Effector memory CD8-positive, alpha-beta T cell (primary cell): ENCODE measurements at places on chromosomes 4 and X.

- no peak for DNase-seq
These were observed 2.2 kb downstream of the BTK start for GRCh38 chrX:101383679-101384205.

DNA sequence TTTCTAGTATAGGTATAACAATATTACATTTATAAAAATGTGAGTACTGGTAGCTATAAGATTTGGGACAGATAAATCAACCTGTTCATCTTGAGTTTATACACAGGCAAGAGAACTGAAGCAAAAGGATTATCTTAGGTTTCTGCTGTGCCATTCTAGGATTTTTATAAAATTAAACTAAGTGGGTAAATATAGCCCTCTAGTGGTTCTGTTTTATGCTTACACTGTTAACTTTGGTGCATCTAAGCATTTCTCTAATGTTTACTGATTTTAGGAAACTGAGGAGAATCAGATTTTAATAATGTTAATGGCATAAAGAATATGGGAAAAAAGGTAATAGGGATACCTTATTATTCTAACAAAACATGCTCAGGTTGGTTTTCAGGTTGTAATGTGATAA is 1.1 kb upstream of the RRH start:
- no peak for DNase-seq

GRCh38 chr4:86386817-86387415 is 27.1 kb upstream of the MAPK10 start:
- DNase-seq, result no peak

DNA sequence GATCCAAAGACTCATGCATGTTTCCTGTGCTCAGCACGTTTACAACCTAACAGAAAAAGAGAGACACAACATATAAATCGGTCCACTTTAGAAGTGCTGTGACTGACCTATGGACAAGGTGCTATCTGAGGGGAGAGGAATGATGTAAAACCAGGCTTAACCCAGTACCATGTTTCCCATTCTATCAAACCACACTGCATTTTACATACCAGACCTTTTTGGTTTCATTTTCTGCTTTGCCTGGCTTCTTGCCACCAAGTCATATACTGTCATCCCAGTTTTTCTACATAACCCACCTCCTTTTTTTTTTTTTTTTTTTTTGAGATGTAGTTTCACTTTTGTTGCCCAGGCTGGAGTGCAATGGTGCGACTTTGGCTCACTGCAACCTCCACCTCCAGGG is 82.2 kb downstream of the KLF8 start:
- no peak for DNase-seq

DNA sequence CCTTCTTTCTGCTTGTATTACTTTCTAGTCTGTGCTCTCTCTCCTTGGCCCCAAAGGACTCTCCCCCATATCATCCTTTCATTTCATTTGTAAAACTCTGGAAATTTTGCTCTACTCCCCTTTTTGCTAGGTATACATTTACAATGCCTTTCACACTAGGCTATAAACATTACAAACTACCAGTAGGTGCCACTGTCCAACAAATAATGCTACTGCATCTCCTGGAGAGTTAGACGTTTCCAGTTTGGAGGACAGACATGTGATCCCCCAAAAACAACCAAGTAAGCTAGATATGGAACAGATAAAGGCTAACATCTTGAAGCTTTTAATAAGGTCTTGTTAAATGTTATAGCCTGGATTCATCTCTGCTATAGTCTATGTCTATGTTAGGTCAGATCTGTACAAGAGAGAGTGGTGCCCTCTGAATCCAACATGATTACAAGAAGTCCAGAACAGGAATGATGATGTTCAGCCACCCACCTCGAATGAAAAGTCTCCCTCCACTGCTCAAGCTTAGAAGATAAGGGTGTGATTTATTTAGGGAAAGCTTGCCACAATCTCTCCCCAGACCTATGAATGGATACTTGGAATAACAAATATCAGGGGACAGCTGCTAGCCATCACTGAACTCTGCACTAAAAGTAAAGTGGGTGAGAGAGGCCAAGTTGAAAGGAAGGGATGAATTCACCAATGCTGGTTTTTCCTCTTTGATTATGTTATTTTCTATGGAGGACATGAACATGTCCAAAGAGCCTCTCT is 14.3 kb downstream of the CBR4 start:
- DNase-seq, result no peak

DNA sequence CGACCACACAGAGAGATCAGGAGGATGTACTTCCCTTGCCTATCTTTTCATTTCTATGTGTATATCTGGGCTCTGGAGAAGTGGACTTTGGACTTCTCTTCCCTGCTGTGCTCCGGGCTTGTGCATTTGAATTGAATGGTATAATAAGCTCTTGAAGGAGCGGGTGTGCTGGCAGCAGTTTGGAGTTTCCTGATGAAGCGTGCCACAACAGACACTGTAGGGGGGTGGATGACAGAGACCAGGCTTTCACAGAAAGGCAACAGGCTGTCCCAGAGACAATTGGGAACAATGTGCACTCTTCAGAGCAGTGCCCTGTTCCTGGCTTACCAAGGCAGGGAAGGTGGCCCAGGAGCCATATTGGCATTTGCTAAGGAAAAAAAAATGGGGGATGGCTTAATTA is 170.1 kb downstream of the FRMPD4 start:
- DNase-seq, result no peak

DNA sequence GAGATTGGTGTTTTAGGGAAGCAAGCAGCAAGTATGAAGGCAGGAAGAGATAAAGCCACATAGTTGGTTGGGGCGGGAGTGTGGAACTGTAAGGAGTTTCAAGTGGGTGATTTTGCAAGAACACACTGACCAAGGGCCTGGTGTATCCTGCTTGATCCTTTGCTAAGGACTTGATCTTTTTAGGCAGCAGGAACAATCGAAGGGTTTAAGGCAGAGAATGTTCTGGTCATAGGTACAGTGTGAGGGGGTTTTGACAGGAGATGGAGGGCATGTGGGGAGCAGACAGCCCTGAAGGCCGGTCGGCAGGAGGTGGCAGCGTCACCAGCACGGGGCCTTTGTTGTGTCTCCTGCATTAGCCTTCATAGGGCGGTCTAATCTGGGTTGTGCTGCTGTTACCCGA is 54.7 kb downstream of the FAM193A start:
- no peak for DNase-seq

DNA sequence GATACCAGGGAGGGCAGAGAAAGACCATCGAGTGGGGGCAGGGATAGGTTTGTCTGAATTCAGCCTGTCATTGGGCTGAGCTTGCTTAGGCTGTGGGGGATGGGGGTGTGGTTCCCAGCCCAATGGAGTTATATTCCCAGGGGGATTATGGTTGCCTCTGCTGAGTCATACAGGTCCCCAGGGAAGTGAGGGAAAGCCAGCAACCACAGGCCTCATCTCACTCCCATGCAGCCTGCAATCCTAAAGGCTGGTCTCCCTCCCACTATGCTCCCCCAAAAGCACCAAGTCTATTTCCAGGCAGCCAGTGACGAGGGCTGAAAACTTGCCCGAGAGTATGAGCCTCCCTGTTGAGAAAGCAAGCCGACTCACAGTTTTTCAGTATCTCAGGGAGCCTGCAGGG is 39.3 kb downstream of the AFM start:
- no peak for DNase-seq

GRCh38 chr4:124037236-124037635 is 640.6 kb downstream of the SPRY1 start:
- DNase-seq, result no peak

- no peak for DNase-seq
These were observed 11.9 kb downstream of the ZBTB49 start for GRCh38 chr4:4302001-4302400.

- no peak for DNase-seq
These were observed at the start of gene CDX4 for GRCh38 chrX:73446831-73447230. Gene CDX4, plus strand, starts transcription at chrX:73447053. Its CDS starts 201 bp downstream, at chrX:73447254.

DNA sequence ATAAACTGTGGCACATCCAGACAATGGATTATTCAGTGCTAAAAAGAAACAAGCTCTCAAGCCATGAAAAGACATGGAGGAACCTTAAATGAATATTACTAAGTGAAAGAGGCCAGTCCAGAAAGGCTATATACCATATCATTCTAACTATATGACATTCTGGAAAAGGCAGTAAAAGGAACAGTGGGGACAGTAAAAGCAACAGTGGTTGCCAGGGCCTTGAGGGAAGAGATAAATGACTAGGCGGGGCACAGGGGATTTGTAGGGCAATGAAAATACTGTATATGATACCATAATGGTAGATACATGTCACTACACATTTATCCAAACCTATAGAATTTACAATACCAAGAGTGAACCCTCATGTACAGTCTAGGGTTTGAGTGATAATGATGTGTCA is 115.3 kb downstream of the ATP8A1 start:
- no peak for DNase-seq

- no peak for DNase-seq
These were observed 409.8 kb downstream of the STIM2 start for GRCh38 chr4:27270435-27270834.

DNA sequence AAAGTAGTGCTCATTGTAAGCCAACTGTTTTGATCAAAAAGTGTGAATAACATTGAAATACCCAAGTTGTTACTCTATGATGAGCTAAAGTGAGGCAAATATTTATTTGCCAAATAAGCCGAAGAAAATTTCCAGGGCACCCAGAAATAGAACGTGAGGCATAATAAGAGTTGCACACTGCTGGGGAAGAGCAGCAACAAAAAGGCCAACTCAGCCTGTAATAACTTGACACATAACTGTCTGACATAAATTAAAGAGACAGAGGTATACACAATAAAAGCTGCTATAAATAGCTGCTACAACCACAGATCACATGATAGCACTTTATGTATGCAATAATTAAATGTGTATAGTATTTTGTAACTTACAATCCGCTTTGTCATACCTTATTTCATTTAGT is 2.0 kb upstream of the ABCB7 start:
- no peak for DNase-seq

- no peak for DNase-seq
These were observed 155.9 kb upstream of the RASGEF1B start for GRCh38 chr4:81627590-81627989.

DNA sequence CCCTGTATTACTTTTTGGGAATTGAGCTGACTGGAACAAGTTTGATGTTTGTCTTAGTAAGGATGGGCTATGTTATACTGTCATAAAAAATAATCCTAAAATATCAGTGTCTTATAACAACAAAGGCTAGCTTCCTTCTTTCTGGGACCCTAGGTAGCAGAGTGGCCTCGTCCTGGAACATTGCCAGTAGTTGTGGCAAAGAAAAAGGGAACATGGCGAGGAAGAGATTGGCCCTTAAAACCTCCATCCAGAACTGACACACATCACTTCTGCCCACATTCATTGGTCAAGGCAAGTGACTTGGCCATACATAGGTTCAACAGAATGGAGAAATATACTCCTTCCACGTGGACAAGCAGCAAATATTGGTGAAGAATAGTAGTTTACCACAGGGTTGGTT is 287.9 kb downstream of the PPP1R2C start:
- DNase-seq, result no peak

- DNase-seq, result no peak
These were observed 210.3 kb upstream of the EPHA5 start for GRCh38 chr4:65880594-65880993.

DNA sequence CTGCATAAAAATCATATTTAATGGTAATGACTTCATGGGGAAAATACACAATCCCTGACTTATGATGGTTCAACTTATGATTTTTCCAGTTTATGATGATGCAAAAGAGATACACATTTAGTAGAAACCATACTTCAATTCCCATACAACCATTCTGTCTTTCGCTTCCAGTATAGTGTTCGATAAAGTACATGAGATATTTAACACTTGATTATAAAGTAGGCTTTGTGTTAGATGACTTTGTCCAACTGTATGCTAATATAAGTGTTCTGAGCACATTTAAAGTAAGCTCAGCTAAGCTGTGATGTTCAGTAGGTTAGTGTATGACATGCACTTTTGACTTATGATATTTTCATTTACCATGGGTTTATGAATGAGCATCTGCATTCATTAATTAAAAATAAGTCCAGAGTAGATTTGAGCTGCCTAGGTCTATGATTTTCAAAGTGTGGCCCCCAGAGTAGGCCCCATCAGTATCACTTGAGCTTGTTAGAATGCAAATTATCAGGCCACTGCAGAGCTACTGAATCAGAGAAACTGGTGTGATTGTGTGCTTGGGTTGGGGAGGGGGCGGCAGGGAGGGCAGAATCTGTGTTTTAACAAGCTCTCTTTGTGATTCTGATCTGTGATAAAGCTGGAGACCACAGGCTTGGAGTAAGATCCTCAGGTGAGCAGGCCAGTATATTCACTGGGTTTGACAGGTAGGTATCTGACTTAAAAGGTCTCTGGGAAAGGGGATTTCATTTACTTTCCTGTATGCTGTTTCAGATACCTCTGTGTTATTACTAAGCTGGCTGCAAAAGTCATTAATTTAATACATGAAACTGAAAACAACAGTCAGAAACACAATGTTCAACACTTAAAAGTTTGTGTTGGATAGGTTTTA is 8.4 kb downstream of the ATP10D start:
- no peak for DNase-seq

DNA sequence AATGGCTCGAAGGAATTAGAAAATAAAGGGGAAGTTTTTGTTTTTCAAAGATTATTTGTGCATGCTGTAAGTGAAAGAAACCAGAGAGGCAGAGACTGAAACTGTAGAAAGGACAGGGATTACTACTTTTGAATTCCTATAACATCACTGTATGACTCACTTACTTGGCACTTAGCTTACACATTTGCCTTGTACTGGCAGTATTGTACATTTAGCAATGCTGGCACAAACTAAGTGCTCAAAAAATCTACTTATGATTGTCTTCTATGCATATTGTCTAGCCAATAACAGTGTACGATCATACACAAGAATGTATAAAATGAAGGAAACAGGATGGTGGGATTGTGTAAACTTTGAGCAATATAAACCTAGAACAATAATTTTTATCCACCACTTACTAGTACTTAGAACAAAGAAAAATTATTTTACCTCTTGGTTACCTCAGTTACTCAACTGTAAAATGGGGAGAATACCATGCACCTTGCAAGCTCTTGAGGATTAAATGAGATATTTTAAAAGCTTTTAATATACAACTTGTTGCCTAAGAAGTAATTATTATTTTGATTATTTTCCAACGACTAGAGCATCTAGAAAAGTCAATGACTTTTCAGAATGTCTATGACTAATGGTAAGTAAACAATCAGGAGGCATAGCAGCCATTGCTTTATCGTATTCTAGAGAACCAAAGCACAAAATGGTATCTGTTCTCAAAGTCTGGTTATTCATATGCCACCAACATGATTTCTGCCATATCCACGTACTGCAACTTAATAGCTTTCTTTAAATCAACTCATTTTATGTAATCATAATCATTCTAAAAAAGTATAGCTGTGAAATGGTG is 4.7 kb downstream of the FAM120C start:
- no peak for DNase-seq

DNA sequence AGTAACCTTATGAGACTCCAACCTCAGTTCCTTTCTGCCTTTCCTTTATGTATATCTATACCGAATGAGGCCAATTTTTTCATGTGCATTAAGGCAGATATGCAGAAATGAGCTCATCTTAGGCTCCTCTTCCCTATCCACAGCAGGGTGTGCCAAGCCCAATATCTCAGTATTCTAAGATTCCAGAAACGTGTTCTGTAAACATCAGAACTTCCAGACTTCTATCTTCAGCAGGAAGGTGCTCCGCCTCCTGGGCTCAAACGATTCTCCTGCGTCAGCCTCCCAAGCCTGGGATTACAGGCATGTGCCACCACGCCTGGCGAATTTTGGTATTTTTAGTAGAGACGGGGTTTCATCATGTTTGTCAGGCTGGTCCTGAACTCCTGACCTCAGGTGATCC is 31.0 kb upstream of the CCNG2 start:
- DNase-seq, result no peak

- DNase-seq, result no peak
These were observed 9.8 kb downstream of the SMIM9 start for GRCh38 chrX:154824638-154825037.
